ENCODE measurements at places on chromosomes 4 and X. TPM values are rescaled to one million over a fixed set of nuclear protein-coding genes. Genes with fewer than 3 reads are reported as not detected.
A peak's percentile ranks its signal among the peaks of the same experiment; 100 is the strongest.

RUFY3 gene
- 15.0 TPM for total RNA-seq

ZNF718 gene
- total RNA-seq, result 1.3 TPM

TACC3 gene
- 71.2 TPM for total RNA-seq

GPR143 gene
- total RNA-seq, result not detected

CRLF2 gene
- total RNA-seq, result not detected

SHROOM3 gene
- total RNA-seq, result 62.1 TPM

CT83 gene
- not detected for total RNA-seq

IL1RAPL1 gene
- 0.03 TPM for total RNA-seq

HDAC8 gene
- total RNA-seq, result 20.8 TPM

CT55 gene
- not detected for total RNA-seq

SLC6A8 gene
- total RNA-seq, result 127 TPM

ZCCHC13 gene
- not detected for total RNA-seq

DNA sequence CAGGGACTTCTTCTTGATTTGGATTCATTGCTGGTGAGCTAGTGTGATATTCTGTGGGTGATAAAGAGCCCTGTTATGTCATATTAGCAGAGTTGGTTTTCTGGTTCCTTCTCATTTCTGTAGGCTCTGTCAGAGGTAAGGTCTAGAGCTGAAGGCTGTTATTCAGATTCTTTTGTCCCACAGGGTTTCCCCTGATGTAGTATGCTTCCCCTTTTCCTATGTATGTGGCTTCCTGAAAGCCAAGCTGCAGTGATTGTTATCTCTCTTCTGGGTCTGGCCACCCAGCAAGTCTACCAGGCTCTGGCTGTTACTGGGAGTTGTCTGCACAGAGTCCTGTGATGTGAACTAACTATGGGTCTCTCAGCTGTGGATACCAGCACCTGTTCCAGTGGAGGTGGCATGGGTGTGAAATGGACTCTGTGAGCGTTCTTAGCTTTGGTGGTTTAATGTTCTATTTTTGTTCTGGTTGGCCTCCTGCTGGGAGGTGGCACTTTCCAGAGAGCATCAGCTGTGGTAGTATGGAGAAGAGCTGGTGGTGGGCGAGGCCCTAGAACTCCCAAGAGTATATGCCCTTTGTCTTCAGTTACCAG is 373.7 kb downstream of the AR start:
- DNase-seq, result no peak

GRCh38 chrX:12709047-12709446 is 82.2 kb upstream of the PRPS2 start:
- peak; percentile 20 for DNase-seq

GRCh38 chrX:40912576-40912975 is 172.7 kb upstream of the USP9X start:
- no peak for DNase-seq

GRCh38 chrX:37993837-37994619 is 12.3 kb upstream of the SYTL5 start:
- DNase-seq, result peak; percentile 51

- no peak for DNase-seq
Observed at GRCh38 chr4:151314010-151314355, 11.4 kb downstream of the SH3D19 start.

- DNase-seq, result no peak
Observed at GRCh38 chrX:46707274-46707965, 51.5 kb downstream of the SLC9A7 start.

DNA sequence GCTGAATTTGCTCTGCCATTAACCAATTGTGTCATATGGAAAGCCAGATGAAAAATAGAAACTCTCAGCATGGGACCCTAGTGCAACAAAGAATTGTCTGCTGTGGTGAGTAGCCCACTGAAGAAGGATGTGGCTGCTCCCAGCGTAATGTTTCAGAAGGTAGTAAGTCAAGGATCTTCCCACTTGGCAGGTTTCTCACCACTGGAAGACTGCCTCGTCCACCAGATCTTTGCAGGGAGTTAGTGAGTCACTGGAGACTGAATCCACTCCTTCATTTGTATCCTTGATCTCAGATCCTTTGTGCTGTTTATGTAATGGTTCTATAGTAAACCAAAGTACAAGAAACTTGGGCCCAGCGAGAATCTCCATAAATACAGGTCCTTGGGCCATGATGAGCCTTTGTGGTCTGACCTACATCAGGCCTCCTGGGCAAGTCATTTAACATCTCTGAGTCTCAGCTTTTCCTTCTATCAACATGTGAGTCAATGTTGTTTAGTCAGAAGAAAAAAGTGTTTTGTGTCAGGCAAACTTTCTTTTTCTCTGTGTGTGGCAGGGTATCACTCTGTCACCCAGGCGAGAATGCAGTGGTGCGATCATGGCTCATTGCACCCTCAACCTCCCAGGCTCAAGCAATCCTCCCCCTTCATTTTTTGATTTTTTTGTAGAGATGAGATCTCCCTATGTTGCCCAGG is 78.0 kb upstream of the CCDC160 start:
- DNase-seq, result no peak

DNA sequence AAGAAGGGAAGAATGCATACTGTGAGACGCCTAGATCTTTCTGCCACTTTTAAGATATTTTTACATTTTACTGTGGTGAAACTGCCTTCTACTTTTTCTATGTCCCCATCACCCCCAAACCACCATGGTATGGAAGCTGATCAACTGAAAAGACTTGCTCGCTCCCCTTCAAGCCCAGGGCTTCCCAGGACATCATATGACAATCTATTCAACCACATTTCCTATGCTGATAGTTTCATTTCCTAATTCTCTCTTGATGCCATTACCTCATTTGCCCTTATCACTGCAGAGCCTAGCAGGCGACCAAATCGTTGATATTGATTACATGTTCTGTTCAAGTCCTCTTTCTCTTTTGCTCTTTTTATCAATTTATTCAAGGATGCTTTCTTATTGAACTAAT is 40.1 kb upstream of the KLHL34 start:
- no peak for DNase-seq

DNA sequence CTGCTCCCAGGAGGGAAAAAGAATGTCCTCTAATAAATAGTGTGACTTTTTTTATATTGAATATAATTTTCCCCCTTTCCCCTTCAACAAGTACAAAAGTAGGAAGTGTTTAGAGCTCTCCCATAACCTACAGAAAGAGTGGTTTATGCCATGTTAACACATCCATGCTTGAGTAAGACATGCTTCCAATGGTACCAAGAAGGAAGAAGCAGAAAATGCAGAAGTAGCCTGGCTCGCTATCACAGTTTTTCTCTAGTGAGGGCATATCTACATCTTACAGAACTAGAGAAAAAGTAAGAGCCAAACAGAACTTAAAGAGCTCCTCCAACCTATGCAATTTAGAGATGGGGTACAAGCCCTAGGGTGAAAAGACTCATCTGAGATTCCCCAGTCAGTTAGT is 82.5 kb downstream of the ARHGEF9 start:
- DNase-seq, result no peak

DNA sequence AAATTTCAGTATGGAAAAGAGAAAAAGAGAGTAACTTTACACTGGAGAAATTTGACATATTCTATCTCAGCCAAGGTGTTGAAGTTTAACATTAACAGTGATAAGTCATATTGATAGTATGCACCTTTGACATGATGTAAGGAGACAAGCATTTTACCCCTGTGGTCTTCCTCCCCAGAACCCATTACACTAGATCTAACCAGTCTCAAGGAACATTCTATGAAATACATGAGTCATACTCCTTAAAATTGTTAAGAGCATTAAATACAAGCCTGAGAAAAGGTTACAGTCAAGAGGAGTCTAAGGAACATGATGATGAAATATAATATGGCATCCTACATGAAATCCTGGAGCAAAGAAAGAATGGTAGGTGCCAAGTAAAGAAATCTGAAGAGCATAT is 1151.3 kb upstream of the IGFBP7 start:
- DNase-seq, result no peak

GRCh38 chr4:6169239-6169638 is 31.1 kb downstream of the JAKMIP1 start:
- peak; percentile 16 for DNase-seq

DNA sequence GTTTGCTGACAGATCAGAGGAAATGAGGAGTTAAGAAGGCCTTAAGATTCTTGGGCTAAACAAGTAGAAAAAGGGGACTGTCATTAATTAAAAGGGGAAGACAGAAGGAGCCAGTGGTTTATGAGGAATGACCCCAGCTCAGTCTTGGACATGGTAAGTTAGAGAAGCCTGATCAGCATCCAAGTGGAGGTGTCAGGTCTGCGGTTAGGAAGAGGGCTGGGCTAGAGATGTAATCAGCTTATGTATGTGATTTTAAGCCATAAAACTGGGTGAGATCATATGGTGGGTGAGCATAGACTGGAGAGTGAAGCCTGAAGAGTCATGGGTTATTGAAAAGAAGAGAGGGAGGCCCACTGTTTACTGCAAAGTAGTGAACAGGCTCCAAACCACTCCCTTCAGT is 246.1 kb downstream of the NR3C2 start:
- DNase-seq, result peak; percentile 10

DNA sequence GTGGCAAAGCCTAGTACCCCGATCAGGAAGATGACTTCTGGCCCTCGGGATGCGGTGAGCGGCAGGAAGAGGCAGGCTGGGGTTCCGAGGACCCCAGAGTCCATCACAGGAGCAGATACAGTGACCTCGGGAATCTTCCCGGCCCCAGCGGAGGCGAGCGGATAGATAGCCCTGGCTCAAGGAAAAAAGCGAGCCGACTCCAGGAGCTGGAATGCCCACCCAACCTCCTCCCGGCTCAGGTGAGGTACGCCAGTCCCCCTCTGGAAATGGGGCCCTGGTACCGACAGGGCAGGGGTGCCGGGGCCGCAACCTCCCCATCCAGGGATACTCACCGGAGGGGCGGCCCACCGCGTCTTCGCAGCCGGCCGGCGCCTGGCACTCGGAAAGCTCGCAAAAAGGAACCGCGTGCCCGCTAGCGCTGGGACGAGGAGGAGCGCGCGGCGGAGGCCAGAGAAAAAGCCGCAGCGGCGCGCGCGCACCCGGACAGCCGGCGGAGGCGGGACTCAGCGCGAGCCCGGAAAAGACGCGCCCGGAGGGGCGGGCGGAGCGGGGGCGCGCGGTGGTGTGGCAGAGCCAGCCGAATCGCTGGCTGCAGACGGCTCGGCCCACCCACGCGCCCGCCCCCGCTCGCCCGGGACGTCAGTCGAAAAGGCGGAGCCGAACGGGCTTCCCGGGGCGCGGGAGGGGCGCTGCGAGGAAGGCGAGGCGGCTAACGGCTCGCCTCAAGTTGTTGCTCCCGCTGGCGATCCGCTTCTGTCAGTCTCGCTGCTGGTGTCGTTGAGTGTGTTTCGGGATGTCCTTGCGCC is at the start of gene ACSL4:
TSS of gene ACSL4 (minus strand) at position 451 of the 806 bp plus-strand sequence. CDS start 49,894 bp downstream, outside the sequence.
- peak; percentile 83 for DNase-seq

DNA sequence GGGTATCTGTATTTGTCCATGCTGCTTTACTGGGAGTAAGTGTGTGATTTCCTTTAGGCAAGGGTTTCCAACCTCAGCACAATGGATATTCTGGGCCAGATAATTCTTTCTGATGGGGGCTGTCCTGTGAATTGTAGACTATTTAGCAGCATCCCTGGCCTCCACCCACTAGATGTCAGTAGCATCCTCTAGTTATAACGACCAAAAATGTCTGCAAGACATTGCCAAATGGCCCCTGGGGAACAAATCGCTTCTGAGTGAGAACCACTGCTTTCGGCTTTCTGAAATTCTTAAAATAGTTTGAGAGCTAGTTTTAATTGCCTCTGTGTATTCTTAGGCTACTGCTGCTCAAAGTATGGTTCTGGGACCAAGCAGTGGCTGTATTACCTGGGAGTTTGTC is 81.2 kb upstream of the GPM6B start:
- peak; percentile 7 for DNase-seq

DNA sequence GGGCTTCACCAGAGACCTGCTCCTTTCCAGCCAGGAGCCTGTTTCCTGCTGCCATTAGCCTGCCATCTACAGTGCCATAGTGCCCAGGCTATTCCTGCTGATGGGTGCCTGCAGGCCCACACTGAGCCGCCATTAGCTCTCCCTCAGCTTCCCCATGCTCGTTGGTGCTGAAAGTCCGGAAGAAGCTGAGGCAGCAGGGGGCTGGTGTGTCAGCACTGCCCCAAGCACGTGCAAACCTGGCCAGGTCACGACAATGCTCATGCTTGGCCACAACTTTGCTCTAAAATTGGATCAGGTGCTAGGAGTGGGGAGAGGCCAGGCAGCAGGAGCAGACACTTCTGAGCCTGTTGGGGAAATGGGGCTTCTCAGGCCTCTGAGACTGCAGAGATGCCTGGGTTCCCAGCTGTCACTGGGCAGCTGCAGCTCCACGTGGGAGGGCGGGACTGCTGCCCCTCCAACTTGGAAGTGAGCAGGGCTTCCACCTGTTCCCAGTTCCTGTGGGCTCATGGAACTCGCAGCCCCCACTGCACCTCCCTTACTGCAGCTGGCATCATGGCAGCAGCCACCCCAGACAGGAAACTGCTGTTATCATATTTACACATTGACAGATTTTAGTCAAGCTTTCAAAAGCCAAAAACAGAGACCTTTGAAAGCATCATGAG is 913.9 kb downstream of the FSTL5 start:
- no peak for DNase-seq

DNA sequence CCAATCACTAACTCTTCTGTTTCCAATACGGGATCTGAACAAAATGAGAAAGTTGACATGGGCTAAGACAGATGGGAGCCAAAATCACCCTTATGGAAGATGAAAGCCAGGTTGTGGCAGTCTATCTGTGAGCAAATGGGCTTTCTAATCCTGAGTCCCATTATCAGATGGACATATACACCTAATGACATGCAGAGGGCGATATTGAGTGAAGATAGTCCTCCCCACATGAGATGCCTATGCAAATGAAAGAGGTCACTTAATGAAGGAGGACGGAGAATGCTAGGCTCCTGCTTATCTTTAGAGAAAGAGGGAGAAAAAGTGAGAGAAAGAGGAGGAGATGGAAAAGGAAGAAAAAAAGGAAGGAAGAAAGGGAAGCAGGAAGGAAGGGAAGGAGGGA is 547.5 kb downstream of the NLGN4X start:
- peak; percentile 28 for DNase-seq

DNA sequence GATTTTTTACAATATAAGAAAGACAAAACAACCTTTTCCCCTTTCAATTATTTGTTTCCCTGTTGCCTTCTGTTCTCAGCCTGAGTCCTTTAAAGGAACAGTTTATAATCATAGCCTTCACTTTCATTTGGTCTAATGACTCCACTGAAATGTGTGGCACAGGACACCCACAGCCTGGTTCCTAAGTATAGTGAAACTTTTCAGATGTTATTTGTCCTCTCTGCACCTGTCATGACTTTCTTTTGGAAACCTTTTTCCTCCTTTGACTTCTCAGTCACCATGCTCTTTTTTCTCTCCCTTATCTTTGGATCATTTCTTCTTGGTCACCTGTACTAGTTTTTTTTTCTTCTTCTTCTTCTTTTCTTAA is 237.8 kb upstream of the ANXA3 start:
- DNase-seq, result no peak

- DNase-seq, result peak; percentile 31
Observed at GRCh38 chr4:76279462-76279861, 27.1 kb upstream of the STBD1 start.

DNA sequence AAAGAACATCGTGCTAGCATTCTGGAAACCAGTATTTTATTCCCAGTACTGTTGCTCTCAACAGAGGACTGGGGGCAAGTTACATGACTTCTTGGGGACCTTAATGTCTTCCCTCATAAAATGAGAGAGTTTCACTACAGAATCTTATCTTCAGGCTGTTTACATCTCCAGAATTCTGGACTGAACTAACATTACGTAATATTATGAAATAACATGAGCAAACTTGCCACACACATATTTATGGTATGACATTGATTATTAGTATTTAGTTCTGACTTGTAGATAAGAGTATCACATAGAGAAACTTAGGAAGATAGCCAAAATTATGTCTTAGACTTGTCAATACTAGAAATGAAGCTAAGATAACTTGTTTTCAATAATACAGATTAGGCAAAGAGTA is 68.0 kb downstream of the NFKB1 start:
- no peak for DNase-seq

GRCh38 chrX:33218819-33219218 is 7.5 kb upstream of the DMD start:
- DNase-seq, result no peak

GRCh38 chrX:8044947-8045346 is 117.7 kb upstream of the PNPLA4 start:
- DNase-seq, result no peak

Measured in HT-29 (cell line).